ENCODE measurements at places on chromosomes 11 and 22.

- DNase-seq, result no peak
These were observed 18.9 kb downstream of the TEAD1 start for GRCh38 chr11:12693094-12693478.

DNA sequence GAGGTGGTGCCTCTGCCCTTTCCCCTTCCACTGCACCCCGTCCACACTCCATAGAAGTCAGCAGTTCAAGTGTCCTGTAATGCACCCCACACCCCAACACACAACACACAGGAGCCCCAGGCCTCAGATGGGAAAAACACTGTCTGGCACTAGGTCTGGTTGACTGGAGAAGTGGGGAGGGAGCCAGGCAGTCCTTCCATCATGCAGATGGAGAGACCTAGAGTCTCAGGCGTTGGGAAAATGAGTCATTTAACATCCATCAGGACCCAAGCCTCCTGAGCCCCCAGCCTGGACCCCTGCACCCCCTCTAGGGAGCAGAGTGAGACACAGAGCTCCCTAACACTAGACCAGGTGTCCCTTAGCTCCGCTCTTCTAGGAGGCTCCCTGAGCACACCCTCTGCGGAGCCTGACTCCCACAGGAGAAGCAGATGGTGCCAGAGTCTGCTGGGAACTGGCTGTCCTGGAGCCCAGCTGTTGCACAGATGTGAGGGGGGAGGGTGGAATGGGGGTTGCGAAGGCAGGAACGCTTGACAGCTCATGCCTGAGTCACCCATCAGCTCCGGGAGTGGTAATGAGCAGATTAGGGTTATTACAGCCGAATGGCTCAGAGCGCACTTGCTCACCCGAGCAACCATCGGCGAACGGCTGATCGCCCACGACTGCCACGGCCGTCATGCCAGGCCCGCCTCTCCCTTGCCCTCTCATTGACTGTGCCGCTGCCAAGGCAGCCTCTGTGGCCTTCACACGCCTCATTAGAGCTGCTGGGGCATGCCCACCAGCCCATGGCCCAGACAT, 22.1 kb upstream of the SYT7 start:
- DNase-seq, result peak; percentile 94

DNA sequence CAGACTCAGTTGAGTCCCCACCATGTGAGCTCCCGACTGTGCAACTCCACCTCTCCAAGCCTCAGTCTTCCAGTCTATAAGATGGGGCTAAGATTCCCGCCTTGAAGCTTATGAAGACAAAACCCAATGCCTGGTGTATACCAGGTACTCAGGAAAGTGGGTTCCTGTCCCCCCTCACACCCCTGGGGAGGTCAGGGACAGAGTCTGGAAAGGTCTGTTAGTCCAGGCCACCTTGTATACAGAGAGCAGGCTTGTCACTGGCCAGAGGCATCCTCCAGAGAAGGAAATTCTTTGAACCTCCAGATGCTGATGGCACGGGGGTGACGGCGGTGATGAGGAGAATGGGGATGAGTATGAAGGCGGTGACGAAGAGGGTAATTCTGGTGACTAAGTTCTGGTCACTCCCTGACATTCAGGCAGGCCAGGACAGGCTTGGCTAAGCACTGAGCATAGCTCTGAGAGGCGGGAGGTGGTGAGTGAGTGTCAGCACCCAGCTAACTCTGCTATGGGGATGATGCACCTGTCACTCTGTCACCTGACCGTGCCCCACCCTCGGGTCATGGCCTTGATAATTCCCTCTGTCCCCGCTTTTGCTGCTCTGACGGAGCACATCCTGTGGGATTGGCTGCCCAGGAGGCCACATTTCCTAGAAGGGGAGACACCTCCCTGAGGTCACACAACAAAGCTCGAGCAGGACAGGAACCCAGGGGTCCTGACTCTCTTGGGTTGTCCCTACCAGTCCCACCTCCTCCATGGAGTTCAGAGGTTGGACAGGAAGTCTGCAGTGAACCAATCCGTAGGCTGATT, 30.9 kb upstream of the CSNK1E start:
- no peak for DNase-seq

GRCh38 chr11:44088377-44088776, 7.1 kb upstream of the EXT2 start:
- DNase-seq, result no peak

DNA sequence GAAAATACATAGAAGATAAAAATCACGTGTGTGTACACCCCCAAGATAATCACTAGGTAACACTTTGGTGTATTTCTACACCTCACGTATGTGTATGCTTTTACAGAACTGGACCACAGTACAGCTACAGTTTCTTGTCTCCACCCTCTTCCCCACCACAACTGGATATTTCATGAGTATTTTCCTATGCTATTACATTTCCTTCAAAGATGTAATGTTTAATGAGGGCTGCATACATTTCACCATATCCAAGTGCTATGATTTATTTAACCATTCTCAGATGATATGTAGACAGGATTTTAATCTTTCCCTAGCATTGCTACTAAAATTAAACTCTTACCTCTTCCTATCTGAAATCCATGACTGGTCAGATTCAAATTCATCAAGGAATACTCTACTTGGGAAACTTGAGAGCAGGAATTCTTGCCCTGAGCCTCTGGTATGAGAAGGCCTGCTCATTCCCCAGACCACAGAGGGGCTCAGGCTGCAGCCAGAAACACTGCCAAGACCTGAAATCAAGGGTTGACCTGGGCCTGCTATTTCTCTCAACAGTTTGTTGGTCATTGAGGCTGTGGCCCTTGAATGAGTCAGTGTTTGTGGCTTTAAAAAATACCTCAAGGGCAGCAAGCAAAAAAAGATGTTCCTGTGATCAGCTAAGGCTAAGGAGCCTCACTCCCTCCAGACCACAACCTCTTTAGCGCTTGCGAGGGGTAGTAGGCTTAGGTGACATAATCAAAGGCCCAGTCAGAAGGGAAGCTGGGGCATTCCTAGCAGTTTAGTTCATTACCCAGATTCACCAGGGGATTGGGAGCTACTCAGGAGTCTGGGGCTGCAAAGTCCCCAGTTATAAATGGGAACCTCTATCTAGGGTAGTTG, 55.5 kb downstream of the ABTB2 start:
- peak; percentile 82 for DNase-seq

GRCh38 chr11:97364047-97364446, 974.2 kb downstream of the JRKL start:
- DNase-seq, result no peak

DNA sequence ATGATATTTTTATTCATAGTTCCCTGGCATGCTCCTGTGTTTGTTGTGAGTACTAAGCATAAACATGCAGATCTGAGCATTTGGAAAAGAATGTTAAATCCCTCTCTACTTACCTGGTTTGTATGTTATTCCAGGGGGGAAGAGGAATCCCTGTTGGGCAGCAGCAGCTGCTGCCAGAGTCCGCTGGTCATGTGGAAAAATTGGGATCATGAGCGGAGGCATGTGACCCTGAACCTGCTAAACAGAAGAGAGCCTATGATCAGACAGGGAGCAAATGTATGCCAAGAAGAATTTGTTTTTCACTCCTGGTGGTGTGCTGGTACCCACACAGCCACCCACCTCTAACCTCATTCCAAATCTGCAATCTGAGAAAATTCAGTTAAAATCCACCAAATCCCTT, 244.7 kb downstream of the SOX6 start:
- no peak for DNase-seq

DNA sequence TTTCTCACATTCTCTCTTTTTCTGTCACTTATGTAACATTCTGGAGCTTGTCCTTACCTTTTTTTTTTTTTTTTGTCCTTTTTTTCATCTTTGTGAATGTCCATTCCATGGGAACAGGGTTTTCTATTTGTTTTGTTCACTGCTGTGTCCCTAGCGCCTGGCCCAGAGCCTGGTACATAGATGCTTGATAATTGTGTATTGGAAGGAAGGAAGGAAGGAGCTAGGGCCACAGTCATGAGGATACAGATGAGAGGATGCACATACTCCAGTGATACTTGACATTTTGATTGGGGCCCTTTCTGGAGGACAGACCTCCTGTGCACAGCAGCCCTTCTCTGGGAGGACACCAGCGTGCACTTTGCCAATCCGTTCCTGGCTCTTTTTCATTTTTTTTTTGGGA, 68.9 kb downstream of the KIAA1671 start:
- DNase-seq, result no peak

DNA sequence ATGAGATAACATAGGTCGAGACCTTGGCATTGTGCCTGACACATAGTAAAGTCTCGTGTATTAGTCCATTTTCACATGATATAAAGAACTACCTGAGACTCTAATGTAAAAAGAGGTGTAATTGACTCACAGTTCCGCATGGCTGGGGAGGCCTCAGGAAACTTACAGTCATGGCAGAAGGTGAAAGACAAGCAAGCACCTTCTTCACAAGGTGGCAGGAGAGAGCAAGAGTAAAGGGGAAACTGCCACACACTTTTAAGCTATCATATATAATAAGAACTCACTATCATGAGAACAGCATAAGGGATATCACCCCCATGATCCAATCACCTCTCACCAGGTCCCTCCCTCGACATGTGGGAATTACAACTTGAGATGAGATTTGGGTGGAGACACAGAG, 165.2 kb downstream of the SPON1 start:
- no peak for DNase-seq

DNA sequence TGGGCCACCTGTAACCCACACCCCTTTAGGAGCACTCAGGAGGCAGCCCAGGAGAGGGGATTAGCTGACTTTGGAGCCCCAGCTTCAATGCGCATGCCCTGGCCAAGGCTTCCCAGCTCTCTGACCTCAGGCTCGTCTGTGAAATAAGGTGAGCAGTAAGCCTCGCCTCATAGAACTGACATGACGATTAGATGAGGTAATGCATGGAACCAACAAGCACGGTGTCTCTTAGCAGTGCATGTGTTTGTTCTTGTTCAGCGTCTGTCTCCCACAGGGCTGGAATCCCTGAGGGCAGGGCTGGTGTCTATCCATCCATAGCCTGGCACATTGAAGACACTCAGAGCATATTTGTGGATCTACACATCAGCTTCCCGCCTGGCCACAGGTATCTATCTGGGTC, 415.4 kb downstream of the MN1 start:
- no peak for DNase-seq

GRCh38 chr11:78127403-78127802, 12.0 kb downstream of the ALG8 start:
- DNase-seq, result no peak

DNA sequence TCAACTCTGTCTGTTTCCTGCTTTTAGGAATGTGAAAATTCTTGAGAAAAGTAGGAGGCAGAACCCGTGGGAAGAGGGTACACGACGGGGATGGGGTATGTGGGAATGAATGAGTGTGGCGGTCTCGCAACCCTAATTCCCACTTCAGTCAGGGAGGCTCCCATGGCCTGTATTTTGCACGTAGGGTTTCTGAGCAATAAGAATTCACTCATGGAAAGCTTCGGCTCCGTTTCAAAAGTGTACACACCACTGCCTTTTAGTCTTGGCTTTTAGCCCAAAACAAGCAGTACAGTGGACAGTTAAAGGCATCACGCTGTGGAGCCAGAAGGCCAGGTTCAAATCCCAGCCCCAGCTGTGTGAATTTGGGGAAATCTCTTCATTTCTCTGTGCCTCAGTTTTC, 116.7 kb downstream of the MN1 start:
- no peak for DNase-seq

DNA sequence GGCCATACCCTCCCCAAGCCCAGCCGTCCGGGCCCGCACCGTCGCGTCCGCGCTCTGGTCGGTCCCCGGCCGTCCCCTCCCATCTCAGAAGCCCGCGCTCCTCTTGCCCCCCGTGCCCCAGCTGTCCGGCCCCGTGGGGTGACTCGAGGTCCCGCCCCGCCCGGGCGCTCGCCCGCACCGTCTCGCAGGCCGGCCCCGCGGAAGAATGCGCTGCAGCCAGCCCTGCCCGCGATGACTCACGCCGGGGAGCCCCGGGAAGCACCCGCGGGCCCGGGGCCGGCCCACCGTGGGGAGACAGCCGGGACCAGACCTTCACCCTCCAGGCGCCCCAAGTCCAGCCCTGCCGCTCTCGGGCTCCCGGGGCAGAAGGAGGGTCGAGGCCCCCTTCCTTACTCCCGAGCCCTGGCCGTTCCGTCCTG, 320 bp upstream of the PHLDA2 start:
- DNase-seq, result no peak

DNA sequence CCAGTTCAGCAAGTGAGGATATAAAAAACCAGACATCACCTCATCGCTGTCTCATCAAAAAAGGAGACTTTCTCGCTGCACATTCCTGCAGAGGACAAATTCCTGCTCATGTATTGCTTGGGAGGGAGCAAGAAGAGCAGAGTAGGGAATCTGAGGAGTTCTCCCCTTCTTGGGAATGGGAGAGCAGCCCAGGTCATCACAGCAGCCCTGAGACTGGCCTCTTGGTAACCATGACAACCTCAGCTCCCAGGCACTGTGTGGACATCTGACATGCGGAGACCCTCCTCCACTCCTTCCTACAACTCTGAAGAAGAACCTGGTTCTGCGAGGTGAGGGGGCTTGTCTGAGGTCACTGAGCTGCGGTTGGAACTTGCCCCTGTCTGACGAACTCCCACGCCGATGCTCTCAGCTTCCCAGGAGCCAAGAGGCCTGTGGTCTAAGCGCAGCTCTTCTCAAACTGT, 17.9 kb downstream of the RFPL1 start:
- no peak for DNase-seq

DNA sequence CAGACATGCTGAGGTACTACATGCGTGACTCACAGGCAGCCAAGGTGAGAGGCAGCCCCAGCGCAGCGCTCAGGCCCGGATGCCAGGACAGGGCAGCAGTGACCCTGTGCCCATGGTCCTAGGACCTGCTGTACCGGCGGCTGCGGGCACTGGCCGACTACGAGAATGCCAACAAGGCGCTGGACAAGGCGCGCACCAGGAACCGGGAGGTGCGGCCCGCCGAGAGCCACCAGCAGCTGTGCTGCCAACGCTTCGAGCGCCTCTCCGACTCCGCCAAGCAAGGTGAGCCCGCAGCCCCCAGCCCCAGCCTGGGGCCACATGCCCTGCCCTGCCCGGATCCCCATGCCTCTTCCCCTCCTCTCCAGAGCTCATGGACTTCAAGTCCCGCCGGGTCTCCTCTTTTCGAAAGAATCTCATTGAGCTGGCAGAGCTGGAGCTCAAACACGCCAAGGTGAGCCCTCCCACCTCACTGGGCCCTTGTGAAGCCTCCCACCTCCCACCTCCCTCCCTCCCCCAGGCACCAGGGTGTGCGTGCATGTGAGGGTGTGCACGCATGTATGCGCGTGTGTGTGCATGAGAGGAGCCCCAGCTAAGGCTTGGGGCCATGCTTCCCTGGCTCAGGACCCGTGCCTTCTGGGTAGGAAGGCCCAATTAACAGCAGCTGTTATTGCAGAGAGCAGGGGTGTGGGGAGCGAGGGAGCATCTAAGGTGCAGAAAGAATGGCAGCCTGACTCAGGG, 5.3 kb downstream of the CFL1 start:
- no peak for DNase-seq

- no peak for DNase-seq
These were observed 17.0 kb upstream of the NECTIN1 start for GRCh38 chr11:119745776-119746535.

GRCh38 chr11:3022300-3022967, 30.3 kb upstream of the NAP1L4 start:
- no peak for DNase-seq

- DNase-seq, result no peak
These were observed 40.0 kb upstream of the LRRC4C start for GRCh38 chr11:41499429-41499828.

GRCh38 chr11:61495801-61496601, 12.5 kb upstream of the LRRC10B start:
- DNase-seq, result no peak
